ENCODE measurements at places on chromosomes 2 and 18.

DNA sequence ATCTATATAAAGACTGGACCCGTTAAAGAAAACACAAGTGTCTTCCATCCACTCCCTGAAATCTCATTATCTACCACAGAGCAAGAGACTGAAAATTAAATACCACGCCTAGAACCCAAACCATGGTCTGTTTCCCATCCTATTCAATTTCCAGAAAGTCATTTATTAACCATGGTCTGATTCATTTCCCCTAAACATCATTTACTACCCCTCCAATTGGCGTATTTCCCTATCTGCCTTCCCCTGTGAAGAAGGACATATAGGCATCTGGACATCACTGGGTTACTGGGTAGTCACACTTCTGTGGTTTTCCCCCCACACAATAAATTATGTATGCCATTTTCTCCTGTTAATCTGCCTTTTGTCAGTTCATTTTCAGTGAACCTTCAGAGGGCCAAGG is 30.8 kb downstream of the CCDC93 start:
- no peak for DNase-seq

DNA sequence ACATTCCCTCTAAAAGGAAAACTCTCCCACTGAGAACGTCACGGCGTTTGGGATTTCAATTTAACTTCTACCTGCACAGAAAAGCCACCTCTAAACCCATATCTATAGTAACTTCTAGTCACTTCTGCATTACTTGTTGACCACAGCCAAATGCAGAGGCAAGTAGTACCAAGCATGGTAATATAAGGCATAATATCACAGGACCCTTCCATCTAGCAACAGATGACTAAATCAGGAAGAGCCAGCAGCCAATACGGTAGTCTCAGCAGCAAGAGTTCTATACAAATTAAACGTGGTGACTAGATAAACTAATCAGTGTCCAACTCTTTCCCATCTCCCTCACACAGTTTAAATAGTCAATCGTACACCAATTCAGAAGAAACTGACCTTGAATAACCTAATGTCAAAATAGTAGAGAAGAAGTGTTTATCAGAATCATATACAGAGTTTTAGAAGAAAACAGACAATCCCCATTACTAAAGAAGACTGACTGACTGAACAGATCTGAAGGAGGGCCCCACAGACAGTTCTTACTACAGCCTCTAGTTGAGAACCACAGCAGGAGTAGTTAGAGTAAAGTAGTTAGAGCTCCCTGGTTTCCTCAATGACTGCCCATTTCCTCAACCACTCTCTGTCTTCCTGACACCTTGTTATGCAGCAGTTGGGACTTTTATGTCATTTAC is 30.0 kb downstream of the MEMO1 start:
- DNase-seq = no peak

DNA sequence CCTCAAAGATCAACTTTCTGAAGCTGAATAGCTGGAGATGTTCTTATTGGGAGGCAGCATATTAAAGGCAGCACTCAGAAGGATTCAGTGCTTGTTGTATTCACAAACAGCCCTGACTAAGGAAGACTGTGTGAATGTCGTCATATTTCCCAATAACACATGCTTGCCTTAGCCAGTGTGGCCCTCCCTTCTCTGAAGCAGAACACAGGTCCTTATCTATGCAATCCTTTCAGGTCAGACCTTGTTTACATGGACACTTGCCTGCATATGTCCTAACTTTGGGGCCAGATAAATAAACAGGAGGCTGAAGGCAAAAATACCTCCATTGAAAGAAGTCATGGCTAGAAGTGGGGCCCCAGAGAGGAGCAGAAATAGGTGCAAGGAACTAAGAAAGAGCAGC is 97.2 kb downstream of the SLC4A3 start:
- DNase-seq = no peak

DNA sequence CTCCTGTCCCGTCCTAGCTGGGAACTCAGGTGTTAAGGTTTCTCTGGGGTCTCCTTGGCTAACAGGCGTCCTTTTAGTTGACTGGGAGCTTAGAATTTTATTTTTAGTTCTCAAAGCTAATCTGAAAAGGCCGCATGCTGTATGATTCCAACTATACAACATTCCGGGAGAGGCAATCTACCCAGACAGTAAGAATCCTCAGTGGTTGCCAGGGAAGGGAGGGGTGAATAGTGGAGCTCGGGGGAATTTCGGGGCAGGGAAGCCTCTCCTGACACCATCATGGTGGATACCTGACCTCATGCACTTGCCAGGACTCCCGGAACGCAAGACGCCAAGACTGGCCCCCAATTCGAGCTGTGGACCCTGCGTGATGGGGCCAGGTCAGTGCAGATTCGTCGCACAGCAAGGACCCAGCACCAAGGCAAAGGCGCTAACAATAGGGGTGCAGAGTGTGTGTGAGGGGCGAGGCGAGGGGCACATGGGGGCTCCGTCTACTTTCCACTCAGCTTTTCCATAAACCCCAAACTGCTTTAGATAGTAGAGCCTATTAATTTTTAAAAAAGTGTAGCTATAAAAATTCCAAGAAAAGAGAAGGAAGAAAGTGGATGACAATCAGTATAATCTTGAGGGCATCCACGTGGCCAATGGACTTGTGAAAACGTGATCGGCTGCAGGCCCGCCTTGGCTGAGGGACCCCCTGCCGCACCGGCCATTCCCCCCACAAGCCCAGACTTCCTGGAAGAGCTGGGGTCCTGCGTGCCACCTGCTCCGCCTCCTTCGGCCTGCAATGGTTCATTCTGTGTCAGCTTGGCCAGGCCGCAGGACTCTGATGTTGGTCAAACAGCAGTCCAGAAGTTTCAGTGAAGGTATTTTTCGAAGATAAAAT is 17.3 kb downstream of the PDCD1 start:
- no peak for DNase-seq

- DNase-seq = no peak
Observed at GRCh38 chr2:233060980-233061590, 943 bp downstream of the INPP5D start.

GRCh38 chr2:95349568-95350322 is 52.6 kb downstream of the KCNIP3 start:
- no peak for DNase-seq

- DNase-seq = no peak
Observed at GRCh38 chr2:183070942-183071844, 7.4 kb upstream of the DUSP19 start.

DNA sequence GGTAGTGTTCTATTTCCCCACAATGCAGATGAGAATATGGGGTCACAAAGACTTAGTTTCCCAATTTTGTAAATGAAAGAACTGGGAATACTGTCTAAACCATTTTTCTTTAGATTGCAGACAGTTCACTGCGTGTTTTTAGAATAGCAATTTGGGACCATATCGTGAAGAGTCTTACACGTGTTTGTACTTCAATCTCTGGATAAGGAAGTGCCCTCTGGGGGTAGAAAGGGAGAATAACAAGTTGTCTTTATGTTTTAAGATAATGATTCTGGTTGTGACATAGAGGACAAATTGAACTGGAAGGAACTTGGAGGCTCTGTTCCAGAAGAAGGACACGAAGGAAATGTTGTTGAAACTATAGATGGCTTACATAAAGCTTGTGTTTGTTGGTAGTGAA is 457.7 kb downstream of the CBLN2 start:
- DNase-seq = no peak

DNA sequence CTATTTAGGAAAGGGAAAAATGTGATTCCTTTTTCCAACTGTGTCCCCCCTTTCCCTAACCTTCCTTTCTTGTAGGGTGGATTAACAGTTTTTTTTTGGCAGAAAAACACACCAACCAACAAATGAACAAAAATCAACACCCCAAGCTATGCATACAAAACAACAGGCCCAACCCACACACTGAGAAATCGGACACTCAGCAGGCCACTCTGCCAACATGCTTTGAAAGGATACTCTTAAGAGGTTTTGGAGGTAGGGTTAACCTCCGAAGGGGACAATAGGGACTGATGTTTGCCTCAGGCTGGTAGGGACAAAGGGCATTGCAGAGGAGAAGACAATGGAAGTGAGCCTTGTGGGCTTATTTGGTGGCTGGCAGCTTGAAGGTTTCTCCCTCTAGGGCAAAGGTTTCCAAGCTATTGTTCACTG is 33.1 kb upstream of the POLE4 start:
- DNase-seq = no peak

GRCh38 chr2:134458950-134459349 is 205.1 kb downstream of the MGAT5 start:
- DNase-seq = no peak

- no peak for DNase-seq
Observed at GRCh38 chr2:104538077-104538476, 315.8 kb upstream of the POU3F3 start.

DNA sequence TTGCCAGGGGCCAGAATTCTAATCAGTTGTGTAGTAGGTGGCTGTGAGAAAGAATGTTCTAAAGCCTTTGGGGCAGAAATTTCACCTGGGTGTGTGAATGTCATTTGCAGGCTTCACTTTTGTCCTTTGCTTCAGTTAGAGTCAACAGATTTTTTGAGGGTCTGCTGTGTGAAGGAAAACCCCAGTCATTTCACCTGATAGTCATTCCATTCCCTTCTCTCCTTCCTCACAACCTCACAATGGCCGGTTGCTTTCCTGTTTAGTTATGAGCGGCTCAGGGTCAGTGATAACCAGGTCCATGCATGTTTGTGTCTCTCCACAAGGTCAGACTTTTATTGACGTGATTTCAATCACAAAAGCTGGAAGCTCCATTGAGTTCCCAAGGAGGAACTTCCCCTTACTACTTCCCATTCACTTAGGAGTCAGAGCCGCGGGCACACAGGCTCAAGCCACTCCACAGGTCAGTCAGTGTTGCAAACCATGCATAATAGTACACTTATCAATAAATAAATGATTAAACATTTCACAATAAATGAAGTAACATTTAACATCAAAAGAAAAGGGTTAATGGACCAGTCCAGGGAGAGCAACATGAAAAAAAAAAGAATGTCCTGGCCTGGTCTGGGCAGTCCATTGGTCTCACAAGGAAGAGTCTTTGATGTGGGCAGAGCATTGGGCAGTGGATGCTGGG is 74.3 kb downstream of the NPAS2 start:
- no peak for DNase-seq

- no peak for DNase-seq
Observed at GRCh38 chr2:54318821-54319220, 62.8 kb upstream of the TSPYL6 start.

DNA sequence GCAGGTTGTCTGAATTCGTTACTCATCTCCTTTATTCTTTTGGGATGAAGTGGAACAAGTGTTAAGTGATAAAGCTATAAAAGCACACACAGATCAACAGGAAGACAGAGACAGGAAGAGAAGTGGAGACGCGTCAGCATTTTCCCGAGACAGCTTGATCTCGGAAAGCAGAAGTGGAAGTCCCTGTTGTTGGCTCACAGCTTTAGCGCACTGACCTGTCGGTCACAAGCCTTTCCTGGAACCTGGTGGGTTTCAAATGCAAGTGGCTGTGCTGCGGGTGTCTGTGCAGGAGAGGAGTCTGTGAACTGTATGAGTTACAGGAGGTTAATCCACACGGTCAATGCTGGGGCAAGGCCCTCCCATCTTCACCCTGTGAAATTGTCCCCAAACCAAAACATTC is 116.6 kb upstream of the PELI1 start:
- no peak for DNase-seq

DNA sequence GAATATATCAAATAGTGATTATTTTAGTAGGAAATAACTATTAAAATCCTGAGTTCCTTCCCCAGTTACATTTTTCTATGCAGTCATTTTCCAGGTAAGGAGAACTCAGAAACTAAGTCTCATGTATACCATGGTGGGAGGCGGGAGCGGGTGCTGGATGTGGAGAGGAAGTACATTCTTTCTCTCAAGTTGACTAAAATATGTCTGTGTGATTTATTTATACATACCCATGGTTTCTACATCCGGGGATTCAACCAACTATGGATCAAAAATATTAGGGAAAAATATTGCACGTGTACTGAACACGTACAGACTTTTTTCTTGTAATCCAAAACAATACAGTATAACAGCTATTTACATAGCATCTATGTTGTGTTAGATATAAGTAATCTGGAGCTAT is 6.8 kb downstream of the ZCCHC2 start:
- DNase-seq = no peak

- DNase-seq = no peak
Observed at GRCh38 chr2:191265311-191266170, 20.3 kb downstream of the MYO1B start.

- no peak for DNase-seq
Observed at GRCh38 chr2:74226648-74227213, 28.3 kb downstream of the MTHFD2 start.

- no peak for DNase-seq
Observed at GRCh38 chr2:160613466-160614153, 120.0 kb upstream of the RBMS1 start.

DNA sequence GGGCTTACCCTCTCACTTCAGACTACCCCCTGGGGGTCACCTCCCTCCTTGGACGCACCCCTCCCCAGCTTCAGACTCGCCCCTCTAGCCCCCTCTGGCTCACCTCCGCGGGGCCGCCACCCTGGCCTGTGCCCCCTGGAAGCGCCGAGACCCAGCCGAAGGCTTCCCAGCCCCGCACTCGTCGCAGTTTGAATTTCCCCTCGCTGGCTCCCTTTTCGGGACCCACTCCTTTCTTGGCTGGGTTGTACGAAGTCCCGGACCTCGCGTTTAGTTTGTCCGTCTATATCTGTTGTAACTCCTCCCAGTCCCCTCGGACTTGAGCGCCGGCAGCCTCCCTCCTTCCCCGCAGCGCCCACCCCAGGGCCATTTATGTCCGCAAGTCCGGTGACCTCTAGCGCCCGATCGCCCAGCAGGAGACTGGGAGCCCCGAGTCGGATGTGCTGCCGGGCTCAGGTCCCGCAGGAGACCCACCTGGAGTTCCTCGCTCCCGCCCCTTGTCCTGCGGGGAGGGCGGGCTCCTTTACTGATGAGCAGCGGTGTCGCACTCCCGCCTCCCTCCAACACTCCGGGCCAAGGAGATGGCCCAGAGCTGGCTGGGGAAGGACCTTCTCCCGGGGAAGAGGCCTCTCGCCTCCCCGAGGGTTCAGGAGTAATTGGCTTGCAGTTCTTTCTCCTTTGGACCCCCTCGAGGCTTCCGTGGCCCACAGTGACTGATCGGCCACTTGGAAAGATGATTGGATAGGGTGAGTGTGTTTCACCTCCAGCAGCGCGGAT is 692 bp upstream of the RAX start:
- no peak for DNase-seq

- DNase-seq = no peak
Observed at GRCh38 chr2:197388866-197389587, 45.8 kb downstream of the SF3B1 start.

DNA sequence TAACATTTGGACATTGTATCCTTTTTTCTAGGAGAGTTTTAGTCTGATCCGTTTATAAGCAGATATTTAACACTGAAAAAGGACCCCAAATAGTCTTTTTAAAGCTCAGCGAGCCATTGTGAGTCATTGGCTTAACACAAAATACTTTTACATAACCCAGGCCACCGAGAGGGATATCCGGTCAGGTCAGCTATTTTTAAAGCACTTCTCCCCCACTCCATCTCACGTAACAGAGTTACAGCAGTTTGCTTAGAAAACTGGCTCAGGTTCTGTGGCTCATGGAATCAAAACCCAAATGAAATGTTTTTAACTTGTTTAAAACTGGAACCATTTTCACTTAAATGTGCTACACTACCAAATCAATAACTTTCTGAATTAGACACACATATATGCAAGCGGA is 23.9 kb downstream of the COL4A3 start:
- no peak for DNase-seq

GRCh38 chr18:69808399-69808798 is 139.3 kb downstream of the CD226 start:
- no peak for DNase-seq

GRCh38 chr18:78965260-78965659 is 14.4 kb upstream of the SALL3 start:
- DNase-seq = no peak

All from activated naive CD8-positive, alpha-beta T cell treated with anti-CD3 and anti-CD28 coated beads, Interleukin-2, amount 50 U/mL, for 16 hours (primary cell).